ENCODE measurements at places on chromosomes 3 and 15. TPM values are rescaled to one million over a fixed set of nuclear protein-coding genes. Genes with fewer than 3 reads are reported as not detected.

GRCh38 chr15:99247062-99247461 lies 2.3 kb downstream of the TTC23 start:
- DNase-seq: no peak

DNA sequence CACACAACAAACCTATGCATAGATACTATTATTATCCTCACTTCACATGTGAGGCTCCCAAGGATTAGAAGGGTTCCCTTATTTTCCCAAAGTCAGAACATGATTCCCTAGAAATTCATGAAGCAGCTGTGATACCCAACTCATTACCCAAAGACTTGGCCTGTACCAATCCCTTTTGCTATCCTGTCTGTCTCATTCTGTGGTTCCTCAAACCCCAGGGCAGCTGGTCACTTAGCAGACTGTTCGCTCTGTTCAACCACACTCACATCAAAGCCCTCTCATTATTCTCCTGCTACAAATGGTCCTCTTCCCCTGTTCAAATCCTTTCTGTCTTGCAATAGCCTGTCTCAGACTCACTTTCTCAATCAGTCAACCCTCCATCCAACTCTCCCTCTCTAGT lies 154.3 kb upstream of the TRIM42 start:
- DNase-seq: no peak

DNA sequence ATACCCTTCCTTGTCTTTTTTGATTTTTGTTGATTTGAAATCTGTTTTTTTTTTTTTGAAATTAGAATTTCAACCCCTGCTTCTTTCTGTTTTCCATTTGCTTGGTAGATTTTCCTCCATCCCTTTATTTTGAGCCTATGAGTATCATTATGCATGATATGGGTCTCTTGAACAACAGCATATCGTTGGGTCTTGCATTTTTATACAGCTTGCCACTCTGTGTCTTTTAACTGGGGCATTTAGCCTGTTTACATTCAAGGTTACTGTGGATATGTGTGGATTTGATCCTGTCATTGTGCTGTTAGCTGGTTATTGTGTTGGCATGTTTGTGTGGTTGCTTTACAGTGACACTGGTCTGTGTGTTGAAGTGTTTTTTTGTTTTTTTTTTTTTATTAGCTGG lies 99.7 kb upstream of the P3H2 start:
- DNase-seq: no peak

DNA sequence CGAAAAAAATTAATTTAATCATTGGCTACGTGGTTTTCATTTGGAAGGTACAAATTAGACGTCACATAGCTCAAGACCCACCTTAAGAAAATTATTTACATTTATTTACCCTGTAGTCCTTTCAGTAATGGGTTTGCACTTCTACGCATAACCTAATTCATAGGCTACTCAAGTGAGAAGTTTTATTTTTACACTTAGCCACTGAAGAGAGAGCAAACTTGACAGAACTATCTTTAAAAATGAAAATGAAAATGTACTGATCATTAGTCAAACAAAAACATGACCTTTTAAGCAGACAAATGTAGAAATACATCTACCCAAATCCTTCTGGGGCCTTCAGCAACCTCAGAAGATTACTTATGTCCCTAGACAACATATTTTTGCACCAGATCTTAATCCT lies 269.4 kb upstream of the TTC14 start:
- DNase-seq: no peak

DNA sequence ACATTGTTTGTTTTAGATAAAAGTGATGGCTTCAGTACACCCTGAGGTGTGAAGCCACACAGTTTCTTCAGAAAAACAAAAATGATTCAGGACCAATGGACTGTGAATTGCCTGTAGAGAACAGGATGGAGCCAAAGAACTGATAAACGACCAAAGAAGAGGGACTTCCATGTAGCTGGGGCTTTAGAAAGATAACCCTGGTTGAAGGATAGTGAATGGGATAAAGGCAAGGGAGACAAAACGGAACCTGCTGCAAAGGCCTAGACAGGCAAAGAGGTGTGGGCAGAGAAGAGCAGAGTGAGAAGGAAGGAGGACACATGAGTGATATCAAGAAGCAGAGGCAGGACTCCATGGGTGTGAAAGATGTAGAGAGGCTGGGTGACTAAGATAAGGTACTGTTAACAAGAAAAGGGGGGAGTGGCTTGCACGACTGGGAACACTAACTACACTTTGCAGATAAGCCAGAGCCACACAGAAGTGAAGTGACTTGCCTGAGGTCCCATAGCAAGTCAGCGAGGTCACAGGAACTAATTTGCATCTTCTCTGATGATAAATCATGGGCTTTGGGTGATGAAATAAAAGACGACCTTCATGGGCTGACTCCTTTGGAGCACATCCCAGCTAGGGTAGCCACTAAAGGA lies 44.3 kb downstream of the RAB6B start:
- no peak for DNase-seq

GRCh38 chr15:20355256-20355868 lies 186.2 kb downstream of the GOLGA6L6 start:
- DNase-seq: no peak

MYRIP gene
- 1.8 TPM for total RNA-seq

GOLGA8M gene
- total RNA-seq: not detected

Data from GM23338 (cell line).